ENCODE measurements at places on chromosomes 16 and 17.
A peak's percentile ranks its signal among the peaks of the same experiment; 100 is the strongest.

DNA sequence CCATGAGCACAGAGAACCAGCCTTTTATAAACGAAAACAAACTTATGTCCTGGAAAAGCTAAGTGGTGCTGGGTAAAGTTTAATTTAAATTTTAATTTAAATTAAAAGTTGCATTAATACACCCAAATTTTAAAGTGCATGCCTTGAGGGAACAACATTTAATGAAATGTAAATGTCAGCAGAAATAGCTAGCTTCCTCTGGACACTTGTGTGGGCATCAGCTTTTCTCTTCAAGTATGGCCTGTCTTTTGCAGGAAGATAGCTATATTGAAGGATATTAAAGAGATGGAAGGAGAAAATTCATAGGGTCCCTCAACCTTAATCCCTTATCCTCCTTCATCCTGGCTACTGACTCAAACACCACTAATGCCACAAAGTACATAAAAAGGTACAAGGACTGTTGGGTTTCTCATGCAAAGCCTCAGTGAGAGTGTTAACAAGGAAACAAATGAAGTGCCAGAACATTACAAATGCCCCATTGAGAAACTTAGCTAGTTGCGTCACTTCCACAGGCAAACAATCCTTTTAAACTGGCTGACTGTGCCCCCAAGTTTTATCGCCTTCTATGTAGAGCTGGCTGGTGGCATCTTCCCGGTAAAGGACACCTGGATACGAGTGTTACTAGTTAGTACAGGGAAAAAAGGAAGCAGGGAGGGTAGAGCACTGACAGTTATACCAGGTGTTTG is 14.1 kb downstream of the PHF12 start:
- no peak for DNase-seq

- no peak for DNase-seq
Observed at GRCh38 chr16:591231-591630, 1.4 kb downstream of the RAB40C start.

- no peak for DNase-seq
Observed at GRCh38 chr17:22202702-22203101, 510.4 kb downstream of the KCNJ18 start.

DNA sequence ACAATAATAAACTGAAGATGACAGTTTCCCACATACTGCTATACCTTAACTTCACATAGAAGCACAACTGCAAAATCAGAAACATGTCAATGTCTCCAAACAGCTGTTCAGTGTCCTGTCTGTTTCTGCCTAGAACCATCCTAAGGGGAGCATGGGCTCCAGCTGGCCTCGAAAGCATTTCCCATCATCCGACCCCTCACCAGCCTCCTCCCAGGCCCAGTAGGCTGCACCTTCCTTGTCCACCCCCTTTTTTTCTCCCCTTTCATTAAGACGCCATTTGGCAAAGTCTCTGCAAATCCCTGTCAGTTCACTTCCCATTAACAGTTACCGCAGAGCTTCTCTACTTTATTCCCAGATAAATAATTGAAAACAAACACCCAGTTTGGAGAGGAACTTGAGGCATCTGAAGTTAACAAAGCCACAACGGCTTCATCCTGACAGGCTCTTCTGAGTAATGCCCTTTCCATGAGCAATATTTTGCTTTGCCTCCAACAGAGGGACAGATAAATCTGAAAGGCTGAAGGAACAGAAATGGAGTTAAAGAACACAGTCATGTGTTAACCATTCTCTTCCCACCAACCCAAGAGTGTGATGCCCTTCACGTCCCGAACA is 65.3 kb downstream of the SLC39A11 start:
- no peak for DNase-seq

DNA sequence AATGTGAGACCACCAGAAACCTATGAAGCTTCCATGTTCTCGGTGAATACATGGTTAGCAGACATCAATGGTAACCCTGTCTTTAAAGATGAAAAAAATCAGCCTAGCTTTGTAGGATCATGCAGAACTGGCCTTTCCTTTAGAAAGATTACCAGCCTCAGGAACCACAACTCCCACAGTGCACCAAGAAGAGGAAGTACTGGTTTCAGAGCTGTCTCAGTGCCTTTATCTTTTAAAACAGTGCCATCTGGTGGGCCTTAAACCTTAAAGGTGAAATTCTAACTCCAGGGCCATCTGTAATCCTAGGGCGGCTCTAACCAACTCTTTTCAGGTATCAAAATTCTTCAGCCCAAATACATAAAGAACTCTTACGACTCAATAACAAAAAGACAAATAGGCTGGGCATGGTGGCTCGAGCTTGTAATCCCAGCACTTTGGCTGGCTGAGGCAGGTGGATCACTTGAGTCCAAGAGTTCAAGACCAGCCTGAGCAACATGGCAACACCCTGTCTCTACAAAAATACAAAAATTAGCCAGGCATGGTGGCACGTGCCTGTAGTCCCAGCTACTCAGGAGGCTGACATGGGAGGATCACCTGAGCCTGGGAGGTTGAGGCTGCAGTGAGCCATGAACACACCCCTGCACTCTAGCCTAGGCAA is 5.4 kb downstream of the ATPAF2 start:
- peak; percentile 47 for DNase-seq

- DNase-seq: no peak
Observed at GRCh38 chr17:36578671-36579070, 13.0 kb upstream of the DHRS11 start.

- DNase-seq: no peak
Observed at GRCh38 chr17:58120195-58120822, 27.9 kb upstream of the OR4D1 start.

DNA sequence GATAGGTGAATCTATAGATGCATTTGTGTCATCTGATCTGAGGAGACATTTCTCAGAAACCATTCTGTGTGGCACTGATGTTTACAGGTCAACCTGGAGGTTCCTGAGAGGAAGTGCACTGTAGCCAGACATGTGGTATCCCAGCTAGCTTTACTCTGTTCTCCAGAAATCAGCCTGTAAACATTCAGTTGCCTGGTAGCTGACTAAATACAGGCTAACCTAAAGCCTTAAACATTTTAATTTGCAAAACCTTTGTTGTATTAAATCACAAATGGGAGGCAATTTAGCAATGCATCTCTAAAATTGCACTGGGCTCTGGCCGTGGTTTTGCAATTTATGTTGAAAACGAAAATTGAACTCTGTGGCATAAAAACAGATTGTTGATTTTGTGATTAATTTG is 207.6 kb downstream of the FTO start:
- no peak for DNase-seq

GRCh38 chr17:65154770-65155589 is 17.8 kb downstream of the RGS9 start:
- DNase-seq: peak; percentile 56

- DNase-seq: no peak
Observed at GRCh38 chr16:1277617-1278282, 21.9 kb downstream of the TPSD1 start.

DNA sequence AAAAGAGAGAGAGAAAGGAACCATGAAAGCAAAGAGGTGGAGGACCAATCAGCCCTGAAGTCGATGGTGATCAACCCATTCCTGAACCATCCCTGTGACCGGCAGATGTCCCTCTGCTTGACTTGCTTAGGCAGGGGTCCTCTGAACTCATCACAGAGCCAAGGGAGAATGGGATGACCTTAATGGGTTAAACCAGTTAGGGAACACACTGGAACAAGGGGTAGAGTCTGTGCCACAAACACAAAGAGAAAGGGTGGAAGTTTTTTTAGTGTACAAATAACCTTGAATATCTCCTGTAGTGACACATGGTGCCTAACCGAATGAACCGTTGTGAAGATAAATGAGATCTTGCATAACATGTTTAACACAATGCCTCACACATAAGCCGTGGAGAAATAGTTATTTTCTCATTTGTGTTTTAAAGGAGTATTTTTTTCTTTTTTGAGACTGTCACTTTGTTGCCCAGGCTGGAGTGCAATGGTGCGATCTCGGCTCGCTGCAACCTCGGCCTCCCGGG is 11.2 kb downstream of the NAA60 start:
- no peak for DNase-seq

DNA sequence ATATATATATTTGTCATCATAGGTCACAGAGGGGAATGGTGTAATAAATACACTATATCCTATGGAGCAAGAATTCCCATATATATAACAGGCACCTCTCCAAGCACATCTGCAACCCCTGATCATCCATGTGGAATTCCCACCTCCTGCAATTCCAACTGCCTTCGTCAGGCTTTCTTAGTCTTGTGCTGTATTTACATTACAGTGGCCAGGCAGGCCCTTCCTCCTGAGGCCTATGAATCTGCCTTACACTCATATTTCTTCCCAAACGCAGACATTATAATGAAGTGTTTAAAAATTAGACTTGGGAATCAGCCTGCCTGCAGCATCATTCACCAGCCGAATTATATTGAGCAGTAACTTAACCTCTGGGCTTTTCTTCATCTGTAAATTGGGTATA is 19.3 kb upstream of the DNAH9 start:
- no peak for DNase-seq
